MV-4-11 (cell line): ENCODE measurements at places on chromosomes 1 and 21.

GRCh38 chr1:168134132-168134531 lies 2.6 kb downstream of the GPR161 start:
- no peak for DNase-seq

DNA sequence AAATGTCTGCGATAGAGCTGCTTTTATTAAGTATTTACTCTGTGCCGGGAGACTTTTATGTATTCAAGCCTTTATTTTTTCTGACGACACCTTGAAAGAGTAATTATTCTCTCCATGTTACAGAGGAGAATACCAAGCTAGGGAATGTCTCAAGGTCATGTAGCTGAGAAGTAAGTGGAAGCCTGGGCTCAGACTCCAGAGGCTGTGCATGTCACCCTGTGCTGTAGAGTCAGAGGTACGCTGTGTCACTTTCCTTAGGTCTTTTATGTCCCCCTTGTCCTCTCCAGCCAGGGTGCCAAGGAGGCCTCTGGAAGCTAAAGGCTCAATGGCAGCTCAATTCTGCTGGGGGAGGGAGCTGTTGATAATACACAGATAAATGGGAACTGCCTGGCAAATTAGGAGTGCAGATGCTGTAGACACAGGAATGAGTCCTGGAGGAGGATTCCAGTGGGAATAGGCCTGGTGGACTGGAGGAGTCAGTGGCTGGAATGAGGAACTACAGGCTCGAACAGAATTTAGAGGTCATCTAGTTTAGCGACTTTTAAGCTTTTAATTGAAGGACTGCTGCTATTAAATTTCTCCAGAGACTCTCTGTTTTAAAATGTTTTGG lies 9.3 kb upstream of the IL19 start:
- no peak for DNase-seq

GRCh38 chr1:161792740-161793139 lies 26.6 kb downstream of the ATF6 start:
- DNase-seq = peak; percentile 75

- no peak for DNase-seq
Observed at GRCh38 chr1:87916965-87917364, 588.3 kb downstream of the LMO4 start.

GRCh38 chr1:56404561-56405030 lies 174.8 kb downstream of the PLPP3 start:
- DNase-seq = no peak

- DNase-seq = no peak
Observed at GRCh38 chr1:6594977-6595740, 7.5 kb downstream of the KLHL21 start.

GRCh38 chr1:86052948-86053698 lies 103.4 kb downstream of the COL24A1 start:
- no peak for DNase-seq

DNA sequence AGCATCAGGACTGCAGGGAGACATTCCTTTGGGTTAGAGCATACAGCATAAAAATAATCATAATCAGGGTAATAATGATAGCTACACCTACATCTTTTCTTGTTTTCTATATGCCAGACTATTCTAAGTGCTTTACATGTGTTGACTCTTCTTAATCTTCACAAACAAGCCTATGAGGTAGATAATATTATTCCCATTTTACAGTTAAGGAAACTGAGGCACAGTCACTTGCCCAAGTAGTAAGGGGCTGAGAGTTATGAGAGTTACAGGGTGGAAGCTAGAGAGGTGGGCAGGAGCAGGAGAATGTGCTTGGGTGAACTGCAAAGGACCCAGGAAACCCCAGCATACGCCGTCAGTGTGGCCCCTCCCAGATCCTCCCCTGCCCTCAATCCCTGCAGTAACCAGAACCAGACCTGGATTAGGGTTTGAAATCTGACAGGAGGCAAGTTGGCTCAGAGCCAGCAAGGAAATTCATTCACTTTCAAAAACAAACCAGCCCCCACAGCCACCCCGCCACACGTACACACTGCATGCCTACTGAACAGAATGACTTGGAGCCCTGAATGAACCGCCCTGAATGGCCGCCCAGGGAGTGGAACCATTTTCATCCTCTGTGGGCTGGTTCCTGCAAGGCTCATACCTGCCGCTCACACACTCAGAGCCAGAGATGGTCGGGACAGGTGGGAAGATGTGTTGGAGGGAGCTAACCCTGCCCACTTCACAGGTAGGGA lies 126.1 kb downstream of the TRABD2B start:
- DNase-seq = no peak
